ENCODE measurements at places on chromosomes 6 and 20. TPM values are rescaled to one million over a fixed set of nuclear protein-coding genes. Genes with fewer than 3 reads are reported as not detected.
A peak's percentile ranks its signal among the peaks of the same experiment; 100 is the strongest.

C6orf118 gene
- 12.4 TPM for total RNA-seq

KCNQ5 gene
- 5.7 TPM for total RNA-seq

CRISP2 gene
- 0.28 TPM for total RNA-seq

FKBP1C gene
- 0.15 TPM for total RNA-seq

DNA sequence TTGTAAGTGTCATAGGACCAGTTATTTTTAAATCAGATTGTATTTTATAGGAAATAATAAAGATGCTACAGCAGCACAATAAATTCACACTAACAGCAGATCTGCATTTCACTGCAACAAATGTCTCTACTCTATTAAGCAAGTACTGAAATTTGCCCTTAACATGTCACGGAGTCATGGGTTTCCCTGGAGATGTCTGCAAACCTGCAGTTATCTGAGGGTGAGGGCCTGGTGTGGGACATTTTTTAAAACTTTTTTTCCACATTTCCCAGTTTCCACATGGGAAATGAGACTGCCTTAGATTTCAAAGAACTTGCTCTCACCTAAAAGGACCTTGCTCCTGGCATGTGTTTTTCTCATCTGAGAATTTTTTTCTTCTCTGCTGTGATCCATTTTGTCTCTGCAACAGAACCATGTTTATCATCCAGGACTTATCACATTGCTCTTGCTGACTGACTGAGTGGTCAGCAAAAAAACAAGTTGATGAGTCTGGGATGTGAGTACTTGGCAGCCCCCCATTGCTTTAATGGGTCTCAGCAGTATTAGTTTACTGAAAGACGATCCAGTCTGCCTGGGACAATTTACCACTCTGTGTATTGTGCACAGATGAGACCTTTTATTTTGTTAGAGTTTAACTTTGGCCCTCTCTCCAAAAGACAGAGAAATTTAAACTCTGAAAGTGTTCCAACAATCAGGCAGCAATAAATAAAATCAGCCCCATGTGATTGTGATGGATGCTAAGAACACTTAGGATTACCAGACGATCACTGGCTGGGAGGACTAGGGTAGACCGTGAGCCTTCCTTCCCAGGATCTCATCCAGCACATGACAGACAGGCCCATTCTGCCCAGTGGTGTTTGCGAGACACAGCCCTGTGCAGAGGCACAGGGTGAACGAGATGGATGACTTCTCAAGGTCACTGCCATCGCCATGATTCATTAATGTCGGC is 268.8 kb downstream of the BTBD9 start:
- H3K27ac ChIP-seq: peak overlapping the region; percentile 23
- H3K27me3 ChIP-seq: no peaks in the 10 kb centered on the region
- H3K4me3 ChIP-seq: no peak overlapping the region
- peak; percentile 68 for DNase-seq
- H3K4me1 ChIP-seq: peaks cover 7% of the 10 kb centered on the region

DNA sequence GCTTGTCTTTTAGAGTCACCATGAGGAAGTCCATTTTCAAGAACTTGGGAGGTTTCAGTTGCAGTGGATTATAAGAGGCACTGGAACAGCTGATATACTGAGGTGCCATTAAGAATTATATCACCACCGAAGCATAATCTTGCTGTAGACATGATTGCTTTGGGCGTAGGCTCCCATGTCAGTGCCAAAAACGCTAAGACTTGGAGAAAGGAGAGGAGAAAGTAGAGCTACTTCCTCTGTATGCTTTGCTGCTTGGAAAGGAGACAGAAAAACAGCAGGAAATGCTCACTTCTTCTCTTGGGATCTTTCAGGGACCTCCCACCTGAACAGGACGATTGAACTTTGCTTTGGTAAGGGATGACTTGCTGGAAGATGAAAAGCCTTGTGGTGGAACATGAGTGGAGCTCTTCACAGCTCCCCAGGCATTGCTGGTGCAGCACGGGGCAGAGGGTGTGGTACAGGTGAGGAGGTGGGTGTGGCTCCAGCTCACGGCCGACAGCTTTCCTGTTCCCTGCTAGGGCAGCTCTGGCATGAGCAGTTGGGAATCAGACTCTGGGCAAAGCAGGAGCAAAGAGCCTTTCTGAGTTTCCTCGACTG is 190.4 kb upstream of the JAG1 start:
- H3K27me3 ChIP-seq: no peaks in the 10 kb centered on the region
- H3K4me3 ChIP-seq: no peak overlapping the region
- no peak for DNase-seq

DNA sequence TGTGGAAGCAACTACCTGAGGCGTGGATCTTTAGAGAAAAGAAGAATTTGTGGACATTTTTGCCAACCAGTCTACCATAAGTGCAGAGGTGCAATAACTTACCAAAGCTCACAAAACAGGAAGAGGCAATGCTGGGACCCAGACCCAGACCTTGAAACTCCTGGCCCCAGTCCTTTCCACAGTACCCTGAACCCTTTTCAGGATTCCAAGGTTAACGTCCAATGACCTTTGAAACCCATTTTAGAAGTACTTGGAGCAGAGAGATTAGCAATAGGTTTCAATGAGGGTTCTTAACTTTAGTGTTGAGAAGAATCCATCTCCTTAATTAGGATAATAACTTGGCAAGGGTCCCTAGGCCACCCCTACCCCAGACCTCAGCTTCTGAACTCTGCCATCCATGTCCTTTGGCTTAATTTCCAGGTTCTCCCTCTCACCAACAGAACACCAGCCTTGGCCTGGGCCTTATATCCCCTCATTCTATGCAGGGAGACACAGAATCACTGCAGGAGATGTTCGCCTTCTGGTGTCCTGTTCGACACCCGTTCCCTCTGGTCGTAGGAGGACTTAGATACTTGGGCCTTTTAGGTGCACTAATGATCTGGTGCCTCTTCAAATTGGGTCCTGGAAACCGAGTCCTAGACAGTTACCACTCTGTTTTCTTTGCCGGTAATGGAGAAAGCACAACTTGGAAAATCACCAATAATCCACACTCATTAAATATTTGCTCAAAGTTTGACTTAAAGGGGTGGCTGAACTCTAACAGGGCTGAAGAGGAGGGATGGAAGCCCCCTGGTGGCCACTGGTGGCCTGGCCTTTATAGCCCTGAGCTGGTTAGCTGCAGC is 40.6 kb downstream of the ISM1 start:
- peak; percentile 47 for DNase-seq
- peaks cover 10% of the 10 kb centered on the region for H3K4me1 ChIP-seq
- no peaks in the 10 kb centered on the region for H3K36me3 ChIP-seq
- no peaks in the 10 kb centered on the region for H3K27me3 ChIP-seq
- H3K27ac ChIP-seq: no peak overlapping the region
